Calu3 (cell line): ENCODE measurements at places on chromosomes 3 and 15. TPM values are rescaled to one million over a fixed set of nuclear protein-coding genes. Genes with fewer than 3 reads are reported as not detected.

DNA sequence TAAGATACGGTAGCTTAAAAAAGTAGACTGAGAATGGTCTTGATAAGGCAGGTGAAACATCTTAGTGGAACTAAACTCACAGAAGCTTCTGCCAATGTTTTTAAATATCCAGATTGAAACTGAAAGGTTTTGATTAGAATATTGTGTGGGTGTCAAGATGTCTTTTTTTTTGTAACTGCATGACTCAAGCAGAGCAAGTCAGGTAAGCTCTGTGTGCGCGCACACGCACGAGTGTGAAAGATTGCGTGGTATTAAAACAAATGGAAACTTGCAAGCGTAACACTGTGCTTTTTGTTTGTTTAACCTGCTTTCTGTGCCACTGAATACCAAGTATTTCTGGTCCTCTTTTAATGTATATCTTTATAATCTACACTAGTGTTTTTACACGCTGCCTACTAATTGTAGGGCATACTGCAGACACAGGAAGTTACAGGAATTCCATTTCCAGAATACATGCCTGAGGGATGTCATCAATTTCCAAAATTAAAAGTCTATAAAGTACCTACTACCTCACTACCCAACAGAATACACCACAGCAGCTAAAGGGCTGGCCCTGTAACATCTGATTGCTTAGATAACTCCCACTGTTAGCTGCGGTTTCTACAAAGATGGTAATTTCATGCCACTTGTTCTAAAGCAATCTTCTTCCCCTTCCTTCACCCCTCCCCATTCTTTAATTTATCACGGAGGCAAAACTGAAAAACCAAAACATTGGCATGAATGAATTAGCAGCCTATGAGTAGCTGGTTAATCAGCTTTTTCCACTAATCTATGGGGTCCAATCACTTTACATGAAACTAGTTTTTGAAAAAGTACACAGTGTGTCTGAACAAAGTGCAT, 472.8 kb downstream of the SHQ1 start:
- H3K4me3 ChIP-seq: no peak overlapping the region
- DNase-seq: no peak
- H3K27me3 ChIP-seq: no peaks in the 10 kb centered on the region
- no peak overlapping the region for H3K27ac ChIP-seq

GRCh38 chr3:43180027-43180426, 74.1 kb upstream of the POMGNT2 start:
- H3K4me3 ChIP-seq: no peak overlapping the region
- H3K27me3 ChIP-seq: no peaks in the 10 kb centered on the region
- H3K4me1 ChIP-seq: peaks cover 65% of the 10 kb centered on the region
- DNase-seq: peak; percentile 27

- no peak for DNase-seq
- H3K27me3 ChIP-seq: no peaks in the 10 kb centered on the region
- H3K4me3 ChIP-seq: no peak overlapping the region
- H3K4me1 ChIP-seq: no peaks in the 10 kb centered on the region
These were observed 6.5 kb downstream of the KLHL18 start for GRCh38 chr3:47288966-47289910.

- DNase-seq: no peak
- no peaks in the 10 kb centered on the region for H3K27me3 ChIP-seq
- no peak overlapping the region for H3K4me3 ChIP-seq
- H3K4me1 ChIP-seq: no peaks in the 10 kb centered on the region
- H3K36me3 ChIP-seq: no peaks in the 10 kb centered on the region
- no peak overlapping the region for H3K27ac ChIP-seq
These were observed 31.5 kb upstream of the IMPG2 start for GRCh38 chr3:101351829-101352228.

GRCh38 chr15:76303909-76304308, 7.4 kb downstream of the ETFA start:
- peaks cover 14% of the 10 kb centered on the region for H3K4me1 ChIP-seq
- no peak overlapping the region for H3K27ac ChIP-seq
- no peaks in the 10 kb centered on the region for H3K36me3 ChIP-seq
- H3K27me3 ChIP-seq: no peaks in the 10 kb centered on the region
- H3K4me3 ChIP-seq: no peak overlapping the region

GRCh38 chr3:181715571-181716340, 4.0 kb downstream of the SOX2 start:
- H3K27me3 ChIP-seq: peaks cover 30% of the 10 kb centered on the region
- H3K36me3 ChIP-seq: peaks cover 5% of the 10 kb centered on the region
- peaks cover 25% of the 10 kb centered on the region for H3K4me1 ChIP-seq

DNA sequence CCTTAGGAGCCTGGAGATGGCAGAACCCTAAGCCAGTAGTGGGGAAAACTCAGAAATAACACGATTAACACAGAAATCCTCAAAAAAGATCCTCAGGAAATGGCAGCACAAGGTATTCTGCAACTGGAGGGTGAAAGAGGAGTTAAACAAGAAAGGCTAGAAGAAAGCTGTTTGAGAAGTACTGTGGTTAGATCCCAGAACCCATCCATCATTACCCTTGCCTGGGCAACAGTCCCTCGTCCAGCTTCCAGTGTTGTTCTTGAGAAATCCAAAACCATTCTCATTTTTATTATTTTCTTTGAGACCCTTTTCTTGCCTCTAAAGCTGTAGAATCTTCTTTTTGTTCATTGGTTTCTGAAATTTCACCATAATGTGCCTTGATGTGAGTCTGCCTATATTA, 2.7 kb upstream of the CDCP1 start:
- peaks cover 5% of the 10 kb centered on the region for H3K4me1 ChIP-seq
- no peak for DNase-seq
- H3K4me3 ChIP-seq: no peak overlapping the region
- no peak overlapping the region for H3K27ac ChIP-seq

GRCh38 chr15:75640483-75641178, 607 bp upstream of the IMP3 start:
- H3K36me3 ChIP-seq: peaks cover 49% of the 10 kb centered on the region
- H3K27me3 ChIP-seq: no peaks in the 10 kb centered on the region
- peaks cover 31% of the 10 kb centered on the region for H3K4me1 ChIP-seq
- peak; percentile 60 for DNase-seq
- peak overlapping the region; percentile 84 for H3K27ac ChIP-seq

DNA sequence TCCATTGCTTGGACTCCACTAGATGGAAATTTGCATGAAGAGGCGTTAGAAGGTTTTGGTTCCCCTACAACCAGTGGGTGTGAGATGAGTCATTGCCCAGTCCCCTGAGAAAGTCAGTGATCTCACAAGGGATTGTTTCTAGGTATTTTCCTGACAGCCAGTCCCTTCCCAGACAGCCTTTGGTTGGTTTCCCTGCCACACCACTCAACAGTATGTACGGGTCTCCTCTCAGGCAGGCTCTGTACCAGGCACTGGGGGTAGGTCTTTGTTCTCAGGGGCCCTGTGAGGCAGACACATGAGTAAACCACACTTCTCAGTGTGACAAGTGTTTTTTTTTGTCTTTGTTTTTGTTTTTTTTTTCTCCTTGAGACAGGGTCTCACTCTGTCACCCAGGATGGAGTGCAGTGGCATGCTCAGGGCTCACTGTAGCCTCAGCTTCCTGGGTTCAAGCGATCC, 4.0 kb downstream of the LAMP3 start:
- H3K36me3 ChIP-seq: peaks cover 18% of the 10 kb centered on the region
- DNase-seq: no peak
- no peak overlapping the region for H3K27ac ChIP-seq
- H3K27me3 ChIP-seq: no peaks in the 10 kb centered on the region
- peaks cover 21% of the 10 kb centered on the region for H3K4me1 ChIP-seq
- no peak overlapping the region for H3K4me3 ChIP-seq

DNA sequence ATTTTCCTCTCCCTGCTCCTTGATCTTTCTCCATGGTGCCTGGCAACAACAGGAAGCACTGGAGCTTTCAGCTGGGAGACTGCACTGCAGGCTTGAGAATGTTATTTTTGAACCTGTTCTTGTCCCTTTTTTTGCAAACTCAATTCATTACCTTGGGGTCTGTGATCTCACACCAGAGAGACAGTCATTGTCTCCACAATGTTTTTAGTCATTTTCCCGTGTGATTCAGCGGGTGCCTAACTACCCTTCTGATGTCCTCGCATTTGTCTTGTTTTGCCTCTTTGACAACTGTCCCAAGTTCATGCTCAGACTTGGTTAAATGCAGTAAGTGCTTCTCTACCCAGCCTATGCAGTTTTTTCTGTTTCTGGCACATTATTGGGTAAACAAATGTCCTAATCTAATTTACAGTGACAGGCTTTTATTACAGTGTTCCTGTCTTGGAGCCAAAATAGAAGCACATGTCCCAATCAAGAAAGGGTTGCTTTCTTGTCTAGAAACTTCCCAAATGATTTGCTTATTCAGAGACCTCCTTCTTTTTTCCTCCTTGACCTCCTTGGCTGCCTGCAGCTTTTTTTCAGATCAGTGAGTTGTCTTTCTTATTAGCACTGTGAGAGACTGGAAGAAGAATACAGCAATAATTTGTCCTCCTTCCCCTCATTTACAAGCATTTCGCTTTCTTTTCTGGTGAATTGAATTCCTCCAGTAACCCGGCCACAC, 162.4 kb downstream of the NSUN3 start:
- H3K27me3 ChIP-seq: no peaks in the 10 kb centered on the region
- no peak overlapping the region for H3K27ac ChIP-seq

GRCh38 chr3:102089239-102089638, 239.9 kb downstream of the NFKBIZ start:
- no peak overlapping the region for H3K4me3 ChIP-seq
- H3K4me1 ChIP-seq: peaks cover 39% of the 10 kb centered on the region
- no peak overlapping the region for H3K27ac ChIP-seq
- H3K36me3 ChIP-seq: no peaks in the 10 kb centered on the region

- no peak for DNase-seq
- H3K4me3 ChIP-seq: no peak overlapping the region
- no peaks in the 10 kb centered on the region for H3K27me3 ChIP-seq
- H3K4me1 ChIP-seq: peaks cover 53% of the 10 kb centered on the region
- peak overlapping the region; percentile 51 for H3K27ac ChIP-seq
These were observed 38.2 kb downstream of the OSTN start for GRCh38 chr3:191237047-191237882.

DNA sequence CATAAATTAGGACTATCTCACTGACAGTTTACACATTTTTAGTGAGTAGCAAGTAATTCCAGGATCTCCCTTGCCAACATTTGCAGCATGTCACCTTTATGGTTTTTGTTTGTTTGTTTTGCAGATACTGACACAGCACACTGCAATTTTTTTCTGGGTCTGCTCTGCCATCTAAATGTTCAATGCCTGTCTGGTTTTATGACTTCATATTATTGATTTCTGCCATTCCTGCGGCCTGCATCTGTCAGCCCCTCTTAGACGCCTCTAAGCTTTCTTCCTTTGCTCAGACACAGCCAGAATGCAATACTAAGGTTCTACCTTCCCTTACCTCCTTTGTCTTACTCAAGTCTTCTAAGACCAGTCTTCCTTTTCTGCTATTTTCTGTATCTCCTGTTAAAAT, 321.2 kb upstream of the AZI2 start:
- no peak for DNase-seq
- no peaks in the 10 kb centered on the region for H3K27me3 ChIP-seq
- H3K36me3 ChIP-seq: no peaks in the 10 kb centered on the region
- H3K4me1 ChIP-seq: no peaks in the 10 kb centered on the region
- no peak overlapping the region for H3K27ac ChIP-seq

GRCh38 chr3:9491506-9491905, 62.1 kb downstream of the LHFPL4 start:
- H3K4me3 ChIP-seq: no peak overlapping the region
- no peaks in the 10 kb centered on the region for H3K4me1 ChIP-seq
- no peak for DNase-seq
- H3K27ac ChIP-seq: no peak overlapping the region

GRCh38 chr3:169526246-169526645, 137.3 kb downstream of the MECOM start:
- no peak for DNase-seq
- no peak overlapping the region for H3K4me3 ChIP-seq
- H3K27me3 ChIP-seq: no peaks in the 10 kb centered on the region

- peaks cover 22% of the 10 kb centered on the region for H3K4me1 ChIP-seq
- no peak overlapping the region for H3K27ac ChIP-seq
- H3K4me3 ChIP-seq: no peak overlapping the region
- DNase-seq: no peak
- H3K27me3 ChIP-seq: no peaks in the 10 kb centered on the region
These were observed 10.7 kb downstream of the BMF start for GRCh38 chr15:40097968-40098476.

GRCh38 chr3:184611607-184612281, 50.2 kb downstream of the EPHB3 start:
- H3K27ac ChIP-seq: no peak overlapping the region
- H3K4me3 ChIP-seq: no peak overlapping the region
- no peaks in the 10 kb centered on the region for H3K4me1 ChIP-seq

GRCh38 chr15:26887926-26888666, 21.2 kb downstream of the GABRA5 start:
- no peak overlapping the region for H3K4me3 ChIP-seq
- H3K27ac ChIP-seq: no peak overlapping the region
- H3K27me3 ChIP-seq: no peaks in the 10 kb centered on the region

Gene IL12A
- 1.0 and 3.6 TPM in 2 replicates for total RNA-seq

Gene CLRN1
- total RNA-seq: not detected in 2 replicates

Gene ATP13A5
- 0.66 TPM in 1 of 2 replicates, not detected in the other for total RNA-seq

Gene KIF15
- 17.0 and 18.4 TPM in 2 replicates for total RNA-seq

Gene SLC22A13
- 3.2 and 3.5 TPM in 2 replicates for total RNA-seq

Gene FAM107A
- total RNA-seq: not detected in 2 replicates

Gene RGMA
- total RNA-seq: 0.73 and 0.78 TPM in 2 replicates
